Trophoblast cell (in vitro differentiated cells and primary cell): ENCODE measurements at places on chromosomes 16 and 17.

GRCh38 chr16:45454-45853 is 8.0 kb downstream of the POLR3K start:
- no peak for DNase-seq

GRCh38 chr17:63437287-63438091 is 8.6 kb downstream of the CYB561 start:
- DNase-seq = no peak

- DNase-seq = no peak
Observed at GRCh38 chr17:71055128-71055527, 885.8 kb downstream of the KCNJ2 start.

- no peak for DNase-seq
Observed at GRCh38 chr16:13856398-13856797, 63.6 kb upstream of the ERCC4 start.

DNA sequence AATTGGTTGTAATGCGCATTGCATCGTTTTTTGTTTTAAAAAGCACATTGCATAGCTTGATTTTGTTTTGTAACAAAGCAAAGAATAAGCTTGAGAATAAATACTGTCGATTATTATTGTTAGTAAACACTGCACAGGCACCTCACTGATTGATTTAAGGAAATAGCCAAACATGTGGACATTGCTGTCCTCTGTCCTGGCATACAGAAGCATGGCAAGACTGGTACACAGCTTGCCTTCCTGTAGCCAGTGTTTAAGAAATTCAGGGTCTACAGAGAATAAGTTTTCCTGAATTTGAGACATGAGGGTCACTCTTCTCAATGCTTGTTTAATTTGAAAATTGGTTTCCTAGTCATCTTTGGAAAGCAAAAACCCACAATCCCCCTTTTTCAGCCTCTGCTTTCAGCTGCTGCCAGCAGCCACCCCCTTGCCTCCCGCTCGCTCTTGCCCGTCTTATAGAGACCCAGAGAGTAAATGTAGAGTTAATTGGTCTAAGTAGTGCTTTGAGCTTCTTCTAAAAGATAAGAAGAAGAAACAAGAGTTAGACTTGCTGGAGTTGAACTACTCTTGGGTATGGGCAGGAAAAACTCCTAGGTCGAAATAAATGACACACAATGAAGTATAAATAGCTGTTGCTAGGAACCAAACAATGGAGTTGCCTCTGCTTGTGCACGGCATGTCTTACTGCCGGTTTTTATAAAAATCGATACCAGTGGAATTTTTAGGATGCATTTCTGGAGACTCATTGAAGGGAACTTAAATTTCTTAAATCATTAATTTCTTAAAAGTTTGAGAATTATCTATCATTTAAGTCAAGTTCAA is 116.6 kb downstream of the MRTFB start:
- no peak for DNase-seq

- DNase-seq = no peak
Observed at GRCh38 chr16:4980691-4981090, 22.6 kb downstream of the SEC14L5 start.

GRCh38 chr16:89094252-89094879 is 714 bp downstream of the ACSF3 start:
- peak; percentile 39 for DNase-seq

GRCh38 chr17:6140728-6141330 is 70.7 kb downstream of the WSCD1 start:
- DNase-seq = no peak

- DNase-seq = no peak
Observed at GRCh38 chr16:2614761-2615191, 67.5 kb upstream of the KCTD5 start.

- DNase-seq = peak; percentile 47
Observed at GRCh38 chr16:66549284-66550131, at the start of gene TK2. Gene TK2 (minus strand): TSS chr16:66550122. CDS start chr16:66550061, 61 bp downstream.

GRCh38 chr17:7911116-7911515 is 5.0 kb downstream of the RNF227 start:
- no peak for DNase-seq

DNA sequence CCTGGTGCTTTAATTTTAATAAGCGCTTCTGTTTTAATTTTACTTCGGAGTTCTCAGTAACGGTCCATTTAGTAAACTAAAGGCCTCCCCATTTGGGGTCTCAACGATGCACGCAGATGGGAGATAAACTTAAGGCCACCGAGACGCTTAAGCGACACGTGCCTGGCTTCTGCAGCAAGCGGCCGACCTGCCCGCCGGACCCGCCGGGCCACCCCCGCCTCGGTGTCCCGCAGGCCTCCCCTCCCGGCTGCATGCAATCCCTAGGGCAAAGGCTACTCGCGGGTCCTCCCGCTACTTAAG is 592 bp downstream of the GCSH start:
- DNase-seq = no peak

GRCh38 chr17:73135766-73136165 is 29.0 kb upstream of the SSTR2 start:
- peak; percentile 15 for DNase-seq

- DNase-seq = no peak
Observed at GRCh38 chr16:3118204-3118790, 5.9 kb downstream of the ZNF205 start.

DNA sequence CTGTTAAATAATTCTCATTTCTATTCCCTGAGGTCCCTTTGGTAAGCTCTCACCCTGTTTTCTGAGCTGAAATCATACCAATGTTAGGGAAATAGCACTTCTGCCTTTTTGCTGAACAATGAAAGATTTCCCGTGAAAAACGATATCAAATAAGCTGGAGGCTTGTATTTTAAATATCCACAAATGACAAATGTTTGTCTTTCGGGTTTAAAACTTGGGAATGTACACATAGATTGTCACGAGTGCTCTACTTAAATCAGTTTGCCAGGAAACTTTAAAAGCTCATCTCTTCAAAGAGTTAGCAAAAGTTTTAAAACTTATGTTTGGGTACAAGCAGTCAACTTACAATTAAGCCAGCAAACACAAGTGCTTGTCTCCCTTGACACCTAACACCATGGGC is 393.5 kb upstream of the MON1B start:
- DNase-seq = no peak

DNA sequence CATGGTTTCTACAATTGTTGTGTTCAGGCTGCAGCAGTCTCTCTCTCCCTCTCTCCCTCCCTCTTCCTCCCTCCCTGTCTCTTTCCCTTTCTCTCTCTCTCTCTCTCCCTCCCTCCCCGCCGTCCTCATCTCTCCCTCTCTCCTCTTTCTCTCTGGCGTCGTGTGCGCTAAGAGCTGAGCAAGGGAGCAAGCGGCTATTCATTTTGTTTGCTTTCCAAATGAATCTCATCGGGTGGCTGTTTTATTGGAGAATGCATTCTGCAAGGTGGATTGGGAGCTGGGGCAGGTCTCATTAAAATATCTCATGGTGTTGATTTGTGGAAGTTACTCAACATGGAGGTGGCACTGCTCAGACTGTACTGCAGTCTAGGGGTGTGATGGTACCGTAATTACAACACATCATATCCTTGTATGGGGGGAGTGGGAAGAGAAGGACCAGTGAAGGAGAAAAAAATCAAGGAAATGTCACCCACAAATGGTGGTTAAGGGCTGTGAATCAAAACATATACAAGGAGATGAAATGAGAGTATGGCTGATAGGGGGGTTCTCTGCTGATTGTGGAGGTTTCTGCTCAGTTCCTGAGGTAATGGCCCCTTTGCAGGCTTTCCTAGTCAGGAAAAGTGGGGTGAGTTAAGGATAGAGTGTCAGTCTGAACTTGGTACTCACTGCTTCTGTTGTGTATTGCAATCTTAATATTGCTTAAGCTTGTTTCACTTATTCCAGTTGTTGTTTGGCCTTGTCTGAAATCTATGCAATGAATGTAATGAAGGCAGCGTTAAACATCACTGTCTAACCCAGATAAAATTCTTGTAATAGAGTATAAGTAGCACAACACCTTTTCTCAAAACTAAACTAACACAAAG is 2.7 kb downstream of the MSL1 start:
- DNase-seq = no peak

DNA sequence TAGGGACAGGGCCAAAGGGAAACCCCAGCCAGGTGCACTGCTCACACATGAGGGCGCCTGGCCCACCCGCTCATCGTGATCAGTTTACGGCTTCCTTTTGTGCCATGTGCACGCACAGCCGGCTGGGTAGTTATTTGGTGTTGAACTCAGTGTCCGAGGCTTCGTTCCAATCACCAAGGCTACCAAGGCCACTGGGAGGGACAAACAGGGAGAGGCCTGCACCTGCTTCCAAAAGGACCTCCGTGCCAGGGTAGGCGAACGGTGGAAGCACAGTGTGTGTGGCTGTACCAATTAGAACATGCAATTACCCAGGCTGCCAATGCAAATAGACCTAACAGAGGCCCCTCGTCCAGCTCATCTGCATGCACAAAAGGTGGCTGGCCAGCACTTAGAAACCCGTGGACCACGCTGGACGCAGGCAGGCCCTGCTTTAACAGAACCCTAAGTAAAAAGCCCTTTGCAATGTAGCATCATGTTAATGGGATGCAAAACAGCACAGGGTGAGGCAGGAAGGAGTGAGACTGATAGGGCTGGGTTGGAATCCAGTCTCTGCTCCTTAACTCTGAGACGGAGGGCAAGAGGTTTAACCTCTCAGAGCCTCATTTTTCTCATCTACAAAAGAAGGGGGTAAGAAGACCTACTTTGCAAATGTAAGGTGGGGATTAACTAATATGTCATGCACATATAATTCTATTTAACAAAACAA is 204.0 kb downstream of the XYLT1 start:
- no peak for DNase-seq

DNA sequence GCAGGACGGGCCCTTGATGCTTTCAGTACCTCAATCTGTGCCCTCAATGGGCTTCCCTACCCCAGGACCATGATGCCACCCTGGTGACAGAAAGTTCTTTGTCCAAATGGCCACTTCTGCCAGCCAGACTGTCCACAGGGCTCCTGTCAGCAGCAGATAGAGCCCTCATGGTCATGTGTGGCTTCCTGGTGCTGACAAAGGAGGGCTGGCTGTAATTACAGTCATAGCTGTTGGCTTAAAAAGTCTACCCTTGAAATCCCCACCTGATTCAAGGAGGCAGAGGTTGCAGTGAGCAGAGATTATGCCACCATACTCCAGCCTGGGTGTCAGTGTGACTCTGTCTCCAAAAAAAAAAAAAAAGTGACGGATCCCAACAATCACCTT is 3.3 kb downstream of the TRPV2 start:
- no peak for DNase-seq

DNA sequence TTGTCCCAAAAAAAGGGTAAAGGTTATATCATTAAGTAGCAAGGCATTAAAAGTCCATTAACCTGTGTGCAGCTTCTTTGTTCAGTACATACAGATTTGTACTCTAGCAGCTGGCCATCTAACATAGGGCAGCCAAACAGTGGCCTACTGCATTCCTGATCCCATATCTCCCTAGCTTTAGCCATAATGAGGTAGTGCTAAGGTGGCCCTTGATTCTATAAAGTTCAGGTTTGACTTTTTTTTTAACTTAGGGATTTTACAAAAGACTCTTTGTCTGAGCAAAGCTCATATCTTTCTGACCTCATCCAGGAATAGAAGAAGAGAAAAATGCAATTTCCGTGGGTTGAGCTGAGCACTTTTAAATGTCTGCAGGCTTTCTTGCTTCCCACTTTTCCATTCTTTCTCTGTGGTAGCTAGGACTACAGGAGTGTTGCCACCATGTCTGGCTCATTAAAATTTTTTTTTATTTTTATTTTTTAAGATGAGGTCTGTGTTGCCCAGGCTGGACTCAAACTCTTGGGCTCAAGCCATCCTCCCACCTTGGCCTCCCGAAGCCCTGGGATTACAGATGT is 19.5 kb upstream of the CDC6 start:
- no peak for DNase-seq

DNA sequence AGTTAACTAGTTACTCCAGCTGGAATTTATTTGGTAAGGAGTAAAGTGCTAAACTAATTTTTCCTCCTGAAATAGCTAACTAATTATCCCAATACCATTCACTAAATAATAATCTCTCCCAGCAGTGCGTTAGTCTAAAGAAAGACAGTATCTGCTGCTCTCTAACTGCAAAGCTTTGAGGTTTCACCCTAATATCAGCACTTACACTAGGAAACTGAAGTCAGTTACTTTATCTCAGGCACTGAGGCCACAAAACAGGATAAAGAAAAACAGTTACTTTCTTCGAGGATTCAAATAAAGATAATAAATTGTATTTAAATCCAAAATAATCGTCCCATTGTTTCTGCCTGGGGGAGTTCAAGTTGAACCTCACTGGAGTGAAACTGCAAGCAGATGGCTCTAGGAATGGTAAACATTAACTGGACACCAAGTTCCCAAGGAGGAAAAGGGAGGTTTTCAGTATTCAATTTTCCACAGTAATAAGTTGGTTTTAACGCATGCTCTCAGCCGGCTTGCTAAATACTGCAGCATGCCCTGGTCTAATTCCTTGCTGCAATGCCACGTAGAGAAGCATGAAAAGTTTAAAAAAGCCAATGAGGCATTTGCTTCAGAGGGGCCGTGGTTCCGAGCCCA is 20.0 kb upstream of the FOXJ1 start:
- no peak for DNase-seq

DNA sequence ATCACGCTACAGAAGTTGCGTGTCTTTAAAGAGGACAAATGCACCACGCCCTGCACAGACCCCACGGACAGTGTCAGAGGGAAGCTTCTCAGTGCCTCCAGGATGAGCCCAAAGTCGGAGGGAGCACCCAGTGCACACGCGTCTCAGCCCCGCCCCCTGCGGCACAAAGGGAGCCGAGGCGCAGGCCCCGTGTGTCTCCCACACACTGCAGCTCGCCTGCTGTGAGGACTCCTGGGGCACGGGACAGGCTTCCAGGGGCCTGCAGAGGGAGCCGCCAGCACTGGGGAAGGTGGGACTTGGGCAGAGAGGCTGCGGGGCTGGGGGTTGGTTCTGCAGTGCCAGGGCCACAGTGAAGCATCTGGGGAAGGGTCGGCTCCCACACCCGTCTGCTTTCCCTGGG is 77.4 kb downstream of the LMF1 start:
- no peak for DNase-seq

GRCh38 chr17:82371333-82372248 is at the start of gene UTS2R:
Gene UTS2R (plus strand): TSS chr17:82371765. CDS start chr17:82374325, 2,560 bp downstream.
- DNase-seq = no peak

DNA sequence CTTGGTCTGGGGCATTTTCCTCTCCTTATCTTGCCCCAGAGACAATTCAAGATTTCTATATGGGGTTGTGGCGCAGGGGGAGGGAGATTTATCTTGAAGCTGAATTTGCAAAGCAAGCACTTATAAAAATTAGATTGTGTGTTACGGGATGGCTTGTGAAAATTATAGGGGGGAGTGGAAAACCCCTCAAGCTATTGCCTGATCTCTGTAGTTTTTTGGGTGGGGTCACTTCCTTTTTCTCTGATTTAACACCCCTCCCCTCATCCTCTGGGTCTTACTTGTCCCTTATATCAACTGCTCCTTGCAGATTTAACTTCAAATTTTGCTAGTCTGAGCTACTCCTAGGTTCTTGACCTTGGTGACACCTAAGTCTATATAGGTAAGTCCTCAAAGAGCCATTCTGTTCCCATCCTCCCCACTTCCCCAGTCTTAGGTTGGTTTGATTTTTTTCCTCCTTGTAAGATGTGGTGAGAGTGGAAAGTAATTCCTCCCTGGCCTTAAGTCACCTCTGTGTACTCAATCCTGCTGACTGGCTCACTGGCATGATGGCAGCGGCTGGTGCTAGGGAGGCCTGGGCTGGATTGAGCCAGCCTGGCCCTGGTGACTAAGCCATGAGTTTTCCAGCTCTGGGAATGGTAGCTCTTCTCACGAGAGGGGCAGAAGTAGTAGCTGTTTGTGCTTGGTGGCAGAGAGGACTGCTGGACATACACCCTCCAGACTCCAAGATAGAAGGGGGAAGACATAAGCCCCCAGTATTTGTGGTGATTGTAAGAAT is 2.3 kb downstream of the ARL4D start:
- no peak for DNase-seq
